Left lobe of liver (tissue), 2 donors: ENCODE measurements at places on chromosomes 6 and 20.
A peak's percentile ranks its signal among the peaks of the same experiment; 100 is the strongest.

- no peak for DNase-seq
Measured at GRCh38 chr20:45796337-45797065, 4.7 kb downstream of the DNTTIP1 start.

DNA sequence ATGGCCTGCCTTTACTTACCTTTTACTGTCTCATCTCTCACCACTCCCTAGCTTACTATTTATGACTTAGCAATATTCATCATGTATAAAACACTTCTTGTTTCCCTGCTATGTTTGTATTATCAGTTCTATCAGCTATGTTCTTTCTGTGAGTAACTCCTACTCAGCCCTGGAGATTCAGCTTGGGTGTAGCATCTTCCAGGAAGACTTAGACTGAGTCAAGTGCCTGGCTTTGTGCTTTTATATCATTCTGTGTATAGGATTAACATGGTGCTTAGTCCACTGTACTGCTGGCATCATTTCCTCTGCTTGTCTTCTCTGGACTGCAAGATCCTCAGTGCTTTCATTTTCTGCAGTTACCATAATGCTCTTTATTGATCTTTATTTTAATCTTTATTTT is 257.8 kb downstream of the BTBD3 start:
- no peak for DNase-seq

- no peak for DNase-seq
Measured at GRCh38 chr6:12355354-12355753, 65.2 kb downstream of the EDN1 start.

GRCh38 chr6:127514179-127514772 is 4.9 kb downstream of the MTCL3 start:
- no peak for DNase-seq

GRCh38 chr20:19974630-19975435 is 42.3 kb upstream of the NAA20 start:
- peak; percentile 53 for DNase-seq

- no peak for DNase-seq
Measured at GRCh38 chr20:49187330-49187850, 744 bp downstream of the STAU1 start.

DNA sequence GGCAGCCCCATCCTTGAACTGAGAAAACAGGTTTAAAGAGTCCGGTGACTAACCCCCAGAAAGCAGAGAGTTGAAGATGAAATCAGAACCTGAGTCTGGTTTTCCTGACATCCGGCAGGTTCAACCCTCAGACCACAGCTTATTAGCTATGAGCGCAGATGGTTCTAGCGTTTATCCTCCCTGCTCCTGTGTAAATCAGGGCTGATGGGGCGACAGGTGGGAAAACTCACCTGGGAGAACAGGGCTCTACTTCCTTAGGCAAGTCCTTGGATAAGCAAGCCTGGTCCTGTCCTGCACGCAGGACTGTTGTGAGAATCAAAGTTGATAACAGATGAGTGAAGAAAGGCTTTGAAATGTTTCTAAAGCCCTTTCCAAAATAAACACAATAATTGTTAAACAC is 31.4 kb downstream of the GHRH start:
- DNase-seq: no peak

DNA sequence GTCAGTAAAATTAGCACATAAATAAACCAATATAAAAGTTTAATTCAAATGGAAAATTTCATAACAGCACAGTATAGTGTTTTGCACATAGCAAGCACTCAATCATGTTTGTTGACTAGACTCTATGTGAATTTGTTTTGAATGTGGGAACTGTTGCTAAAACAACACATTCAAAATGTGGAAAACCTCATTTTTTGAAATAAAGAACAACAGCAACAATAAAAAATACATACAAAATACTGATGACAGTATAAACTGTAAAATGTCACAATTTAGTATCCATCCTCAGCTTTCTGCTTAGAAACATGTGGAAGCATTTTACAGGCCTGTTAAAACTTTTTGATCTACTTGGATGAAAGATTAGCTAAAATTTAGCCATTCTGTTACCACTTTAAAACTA is 47.4 kb downstream of the HDAC2 start:
- no peak for DNase-seq

GRCh38 chr6:27743787-27744186 is 168.4 kb downstream of the OR2B2 start:
- no peak for DNase-seq

GRCh38 chr6:45386501-45386900 is 8.8 kb upstream of the SUPT3H start:
- DNase-seq: no peak

- no peak for DNase-seq
Measured at GRCh38 chr6:154907291-154907690, 87.8 kb upstream of the TIAM2 start.

DNA sequence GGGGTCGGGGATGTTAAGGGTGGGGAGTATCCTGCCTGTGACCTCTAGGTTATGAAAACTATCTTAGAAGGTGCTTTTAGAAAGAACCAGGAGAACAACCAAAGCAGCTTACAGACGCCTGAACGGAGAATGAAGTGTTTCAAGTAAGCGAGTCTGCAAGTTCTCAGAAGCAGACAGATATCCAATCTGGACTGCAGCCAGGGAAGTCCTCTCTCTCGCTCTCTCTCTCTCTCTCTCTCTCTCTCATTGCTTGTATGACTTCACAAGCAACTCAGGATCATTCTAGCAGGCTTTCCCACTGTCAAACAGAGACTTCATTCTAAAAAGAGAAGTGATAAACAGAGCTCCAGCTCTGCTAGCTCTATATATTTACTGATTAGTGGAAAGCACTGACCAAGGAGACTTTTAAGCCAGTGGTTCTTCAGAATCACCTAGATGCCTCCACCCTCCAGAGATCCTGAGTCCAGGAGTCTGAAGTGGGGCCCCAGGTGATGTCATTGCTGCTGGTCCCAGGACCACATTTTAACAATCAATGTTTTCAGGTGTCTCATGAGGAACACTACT is 6.0 kb downstream of the TCF21 start:
- no peak for DNase-seq

DNA sequence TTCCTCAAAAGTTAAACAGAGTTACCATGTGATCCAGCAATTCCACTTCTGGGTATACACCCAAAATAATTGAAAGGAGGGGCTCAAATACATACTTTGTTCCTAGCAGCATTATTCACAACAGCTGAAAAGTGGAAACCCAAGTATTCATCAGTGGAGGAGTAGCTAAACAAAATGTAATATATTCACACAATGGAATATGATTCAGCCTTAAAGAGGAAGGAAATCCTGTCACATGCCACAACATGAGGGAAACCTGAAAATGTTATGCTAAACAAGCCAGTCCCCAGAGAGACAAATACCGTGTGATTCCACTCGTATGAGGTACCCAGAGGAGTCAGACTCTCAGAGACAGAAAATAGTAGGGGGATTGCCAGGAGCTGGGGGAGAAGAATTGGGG is 44.5 kb downstream of the PXDC1 start:
- no peak for DNase-seq

GRCh38 chr20:32437391-32438074 is 79.4 kb downstream of the ASXL1 start:
- no peak for DNase-seq

DNA sequence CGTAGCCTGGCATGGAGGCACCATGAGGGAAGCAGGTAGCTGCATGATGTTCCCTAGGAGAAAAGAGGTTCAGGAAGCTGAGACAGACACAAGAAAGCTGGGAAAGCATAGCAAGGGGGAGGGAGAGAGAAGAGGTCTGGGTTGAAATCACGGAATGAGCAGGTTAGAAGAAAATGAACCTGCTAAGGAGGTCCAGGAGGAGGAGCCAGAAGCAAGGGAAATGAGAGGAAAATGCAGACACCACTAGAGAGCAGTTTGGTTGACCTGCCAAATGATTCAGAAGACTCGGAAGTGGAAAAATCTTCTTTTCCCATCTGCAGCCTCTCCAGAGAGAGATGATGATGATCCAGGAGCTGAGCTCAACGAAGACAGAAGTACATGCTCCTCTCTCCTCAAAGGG is 70.9 kb downstream of the VIP start:
- no peak for DNase-seq

DNA sequence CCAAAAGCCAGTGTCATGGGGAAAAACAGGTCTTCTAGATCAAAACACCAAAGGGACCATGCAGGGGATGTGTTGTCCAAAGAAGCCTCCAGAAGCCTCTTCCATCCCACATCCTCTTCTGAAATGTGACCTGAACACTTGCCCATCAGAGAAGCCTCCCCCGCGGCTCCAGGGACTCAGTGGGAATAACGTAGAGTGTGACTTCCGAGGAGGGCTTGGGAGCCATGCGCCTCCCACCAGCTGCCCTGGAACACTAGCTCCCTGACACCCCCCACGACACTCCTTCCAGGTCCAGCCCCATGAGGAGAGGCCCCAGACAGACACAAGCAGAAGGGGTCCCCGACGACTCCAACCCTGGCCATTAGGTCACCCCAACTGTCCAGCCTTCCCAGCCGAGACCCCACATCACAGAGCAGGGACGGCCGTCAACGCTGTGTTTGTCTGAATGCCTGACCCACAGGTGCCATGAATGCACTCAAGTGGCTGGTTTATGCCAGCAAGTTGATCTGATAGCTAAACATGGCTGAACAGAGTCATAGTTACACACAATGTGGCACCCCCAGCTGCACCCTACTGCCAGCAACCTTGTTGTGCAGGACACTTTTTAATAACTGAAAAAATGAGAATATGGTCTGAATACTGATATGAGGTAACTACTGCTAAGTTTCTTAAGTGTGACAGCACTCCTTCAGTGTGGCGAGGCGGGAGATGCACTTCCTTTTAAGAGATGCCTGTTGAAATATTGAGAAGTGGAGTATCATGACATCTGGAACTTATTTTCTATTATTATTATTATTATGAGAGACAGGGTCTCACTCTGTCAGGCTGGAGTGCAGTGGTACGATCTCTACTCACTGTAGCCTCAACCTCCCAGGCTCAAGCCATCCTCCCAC is 58.0 kb downstream of the GINS1 start:
- DNase-seq: no peak

DNA sequence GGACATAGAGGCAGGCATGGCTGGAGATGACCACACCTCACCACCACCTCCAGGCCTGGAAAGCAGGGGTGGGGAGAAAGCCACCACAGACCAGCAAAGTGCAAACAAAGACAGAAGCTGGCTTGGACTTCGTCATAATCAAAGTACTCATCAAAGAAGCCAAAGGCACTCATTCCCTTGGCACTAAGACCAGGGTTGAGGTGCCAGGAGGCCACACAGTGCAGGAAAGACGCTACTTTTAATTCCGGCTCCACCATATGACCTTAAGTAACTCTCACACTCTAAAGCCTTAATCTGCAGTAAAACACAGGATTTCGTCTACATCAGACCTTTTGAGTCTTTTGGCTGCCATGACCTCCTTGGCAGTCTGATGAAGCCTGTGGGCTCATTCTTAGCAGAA is 123.1 kb downstream of the HIVEP2 start:
- DNase-seq: peak; percentile 85
